ENCODE measurements at places on chromosomes 5 and 9. TPM values are rescaled to one million over a fixed set of nuclear protein-coding genes. Genes with fewer than 3 reads are reported as not detected.

The TPRN gene
- total RNA-seq, result 20.7 TPM

The HARS2 gene
- total RNA-seq, result 47.5 TPM

The NOXA1 gene
- total RNA-seq, result 15.3 TPM

The SHISAL2B gene
- 0.51 TPM for total RNA-seq

The SET gene
- 563 TPM for total RNA-seq

The ANKRD34B gene
- total RNA-seq, result 0.17 TPM

The WDR38 gene
- total RNA-seq, result not detected

The LCN15 gene
- not detected for total RNA-seq

The SPINK7 gene
- total RNA-seq, result not detected

The NTRK2 gene
- 4.7 TPM for total RNA-seq

The SH2D3C gene
- total RNA-seq, result 2.6 TPM

The CNTNAP3 gene
- total RNA-seq, result 1.6 TPM

- DNase-seq, result no peak
Observed at GRCh38 chr5:177600508-177601018, 631 bp downstream of the B4GALT7 start.

- DNase-seq, result no peak
Observed at GRCh38 chr9:110520120-110520701, 59.3 kb downstream of the SVEP1 start.

DNA sequence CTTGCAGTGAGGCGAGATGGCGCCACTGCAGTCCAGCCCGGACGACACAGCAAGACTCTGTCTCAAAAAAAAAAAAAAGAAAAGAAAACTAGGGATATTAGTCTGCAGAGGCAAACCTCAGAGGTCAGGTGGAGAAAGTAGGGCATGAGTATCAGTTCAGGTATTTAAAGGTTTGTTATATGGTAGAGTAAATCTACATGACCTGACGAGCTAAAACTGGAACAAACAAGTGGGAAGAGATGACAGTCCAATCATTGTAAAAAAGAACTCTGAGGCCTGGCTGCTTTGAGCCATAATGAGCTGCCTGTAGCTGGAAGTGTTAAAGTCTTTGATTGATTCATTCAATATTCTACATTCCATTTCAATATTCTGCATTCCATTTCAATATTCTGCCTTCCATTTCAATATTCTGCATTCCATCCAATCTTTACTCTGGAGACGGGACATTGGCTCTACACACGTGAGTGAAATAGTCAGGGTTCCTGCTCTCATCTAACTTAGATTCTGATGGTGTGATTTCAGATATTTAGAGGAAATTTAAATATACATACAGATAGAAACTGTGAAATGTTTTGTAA is 28.9 kb upstream of the GRAMD2B start:
- DNase-seq, result no peak

DNA sequence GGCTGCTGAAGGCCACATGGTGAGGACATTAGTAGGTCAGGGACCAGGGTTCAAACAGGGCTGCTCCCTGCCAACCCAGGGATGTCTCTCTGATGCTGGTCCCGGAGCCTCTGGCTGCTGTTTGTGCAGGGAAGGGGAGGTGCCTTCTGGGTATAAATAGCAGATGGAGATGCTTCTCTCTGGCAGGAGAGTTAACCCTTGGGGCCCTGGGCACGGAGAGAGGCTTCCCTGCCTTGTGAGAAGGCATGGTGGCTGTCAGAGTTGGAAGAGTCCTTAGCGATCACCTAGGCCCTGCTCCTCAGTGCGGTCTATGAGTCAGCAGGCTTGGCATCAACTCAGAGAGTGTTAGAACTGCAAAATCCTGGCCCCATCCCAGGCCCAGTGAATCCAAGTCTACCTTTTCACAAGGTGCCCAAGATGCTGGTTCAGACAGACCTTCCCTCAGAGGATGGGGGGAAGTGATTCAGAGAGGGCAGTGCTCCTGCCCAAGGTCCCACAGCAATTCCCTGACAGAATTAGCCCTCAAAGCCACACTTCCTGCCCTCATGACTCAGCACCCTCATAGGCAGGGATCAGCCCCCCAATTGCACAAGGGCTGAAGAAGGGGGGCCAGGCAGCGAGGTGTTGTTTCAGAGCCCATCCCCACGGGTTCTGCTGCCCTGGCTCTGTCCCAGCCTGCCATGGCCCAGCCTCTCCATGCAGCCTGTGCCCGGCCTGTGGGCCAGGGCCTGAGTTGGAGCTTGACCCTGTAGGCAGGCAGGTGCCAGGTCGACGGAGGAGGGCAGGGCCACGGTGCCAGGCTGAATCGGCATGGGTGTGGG is 25.6 kb downstream of the CAMK2A start:
- no peak for DNase-seq

DNA sequence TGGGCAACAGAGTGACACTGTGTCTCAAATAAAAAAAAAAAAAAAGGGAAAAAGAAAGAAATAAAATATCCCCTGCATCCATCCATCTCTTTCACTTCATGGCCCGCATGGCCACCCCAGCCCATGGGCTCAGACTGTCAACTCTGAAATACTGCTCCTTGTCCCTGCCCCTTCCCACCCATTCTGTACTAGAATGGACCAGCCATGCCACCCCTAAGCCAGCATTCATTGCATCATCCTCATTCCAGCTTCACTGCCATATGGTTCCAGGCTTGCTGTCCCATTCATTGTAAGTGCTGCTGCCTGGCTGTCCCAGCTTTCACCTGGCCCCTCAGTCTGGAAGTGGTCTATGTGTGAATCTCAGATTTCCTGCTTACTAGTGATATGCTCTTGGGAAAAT is 46.2 kb downstream of the SPRY4 start:
- DNase-seq, result no peak

DNA sequence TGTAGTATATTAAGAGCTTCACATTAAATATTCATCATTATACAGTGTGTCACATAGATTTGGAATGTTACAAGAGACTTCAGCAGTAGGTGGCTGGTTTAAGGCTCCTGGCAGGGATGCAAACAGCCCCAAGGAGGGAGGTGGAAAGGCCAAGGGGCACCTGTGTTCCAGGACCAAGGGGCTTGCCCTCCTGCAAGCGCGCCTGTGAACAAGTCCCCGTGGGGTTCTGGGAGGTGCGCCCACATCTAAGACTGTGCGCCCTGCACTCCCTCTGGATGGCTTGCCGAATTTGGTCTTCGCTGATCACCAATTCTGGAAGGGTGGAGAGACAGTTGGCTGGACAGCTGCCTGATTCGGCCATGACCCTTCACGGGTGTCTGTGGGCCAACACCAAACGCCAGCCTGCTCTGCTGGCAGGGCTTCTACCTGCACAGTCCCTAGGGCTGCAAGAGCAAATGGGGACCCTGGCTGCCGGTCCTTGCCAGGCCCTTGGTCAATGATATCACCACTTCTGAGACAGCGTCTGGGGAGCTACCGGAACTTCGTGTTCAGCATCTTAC is 12.1 kb upstream of the SLC25A51 start:
- no peak for DNase-seq

GRCh38 chr5:81751836-81752643 is 1.1 kb upstream of the SSBP2 start:
- no peak for DNase-seq

- DNase-seq, result no peak
Observed at GRCh38 chr9:34684816-34685215, 6.3 kb downstream of the CCL19 start.

- no peak for DNase-seq
Observed at GRCh38 chr5:158145827-158146226, 286.9 kb upstream of the CLINT1 start.

DNA sequence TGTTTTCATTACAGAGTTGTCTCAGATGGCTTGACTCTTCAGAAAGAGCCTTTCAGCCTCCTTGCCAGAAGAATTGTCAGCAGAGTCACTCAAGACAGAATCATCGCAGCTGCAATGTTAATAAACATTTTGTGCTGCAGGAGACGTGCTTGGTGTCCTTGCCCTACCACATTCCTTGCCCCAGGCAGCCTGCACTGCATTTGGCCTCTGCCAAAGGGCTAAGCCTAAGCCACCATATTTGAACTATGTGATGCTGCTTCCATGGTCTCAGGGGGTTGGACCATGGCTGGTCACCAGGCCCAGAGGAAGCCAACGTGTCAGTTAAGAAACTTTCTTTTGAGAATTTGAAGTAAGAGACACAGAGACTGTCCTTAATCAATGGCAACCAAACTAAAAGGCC is 145.4 kb downstream of the ACTL7B start:
- DNase-seq, result no peak

DNA sequence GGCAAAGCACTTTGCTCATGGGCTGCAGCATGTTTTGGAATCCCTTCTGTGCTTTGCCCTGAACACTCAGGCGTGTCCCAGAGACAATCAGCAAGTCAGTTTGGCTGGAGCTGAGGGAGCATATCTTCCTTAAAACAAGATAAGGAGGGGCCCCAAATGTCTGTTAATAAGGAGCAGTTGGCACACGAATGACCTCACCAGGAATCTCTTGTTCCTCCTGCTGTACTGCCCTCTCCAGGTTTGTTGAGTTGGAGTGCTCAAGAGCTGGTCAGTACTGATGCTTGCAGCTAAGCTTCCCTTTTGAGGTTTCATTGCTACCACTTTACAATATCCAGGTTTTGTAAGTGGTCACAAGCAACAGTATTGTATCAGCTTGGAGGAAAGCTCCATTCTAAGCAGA is 101.3 kb upstream of the EGFLAM start:
- DNase-seq, result no peak

DNA sequence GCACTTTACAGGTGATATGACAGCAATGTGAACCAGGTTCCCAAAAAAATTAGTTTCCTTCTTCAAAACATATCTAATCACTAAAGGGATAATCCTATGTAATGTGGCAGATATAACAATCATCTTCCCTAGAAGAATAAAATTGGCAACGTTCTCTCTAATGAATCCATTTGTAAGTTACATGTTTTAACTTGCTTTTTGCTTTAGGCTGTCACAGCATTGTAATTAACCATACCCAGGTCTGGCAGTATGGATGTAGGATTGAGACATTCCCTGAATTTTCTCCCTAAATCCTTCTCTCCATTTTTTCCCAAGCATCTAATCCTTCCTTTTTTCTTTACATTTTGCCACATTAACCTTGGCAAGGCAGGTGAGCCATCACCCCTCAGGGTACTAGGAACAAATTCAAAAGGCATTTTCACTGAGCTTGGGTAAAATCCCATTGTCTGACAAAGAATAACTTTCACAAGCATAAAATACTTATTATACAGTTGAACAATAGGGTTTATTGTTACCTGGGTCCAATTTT is 548.3 kb downstream of the SEMA5A start:
- no peak for DNase-seq

DNA sequence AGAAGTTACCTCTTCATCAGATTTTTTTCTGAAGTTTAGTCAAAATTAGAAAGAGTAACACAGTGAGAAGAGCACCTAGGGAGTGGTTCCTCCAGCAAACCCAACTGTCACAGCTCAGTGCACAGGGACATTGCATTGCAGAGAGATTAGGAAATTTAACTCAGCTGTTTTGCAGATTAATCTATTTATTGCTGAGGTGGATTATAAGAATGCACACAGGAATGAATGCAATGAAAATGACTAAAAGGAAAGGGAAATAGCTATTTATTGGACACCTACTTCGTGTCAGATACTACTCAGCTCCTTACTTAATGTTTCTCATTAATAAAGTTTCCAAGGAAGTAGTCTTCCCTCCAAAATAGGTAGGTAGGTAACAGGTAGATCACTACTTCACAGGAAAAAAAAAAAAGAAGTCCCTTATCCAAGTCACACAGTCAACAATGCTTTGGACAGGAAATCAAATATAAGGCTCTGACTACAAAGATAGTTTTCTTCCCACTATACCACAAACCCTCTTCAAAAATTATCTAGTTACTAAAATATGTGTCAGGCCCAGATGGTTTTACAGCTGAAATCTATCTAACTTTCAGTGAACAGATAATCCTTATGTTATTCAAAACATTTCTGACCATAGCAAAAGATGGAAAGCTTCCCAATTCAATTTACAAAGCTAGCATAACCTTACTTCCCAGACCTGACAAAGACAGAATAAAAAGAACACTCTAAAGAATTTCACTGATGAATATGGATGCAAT is 442.2 kb upstream of the MPDZ start:
- no peak for DNase-seq

DNA sequence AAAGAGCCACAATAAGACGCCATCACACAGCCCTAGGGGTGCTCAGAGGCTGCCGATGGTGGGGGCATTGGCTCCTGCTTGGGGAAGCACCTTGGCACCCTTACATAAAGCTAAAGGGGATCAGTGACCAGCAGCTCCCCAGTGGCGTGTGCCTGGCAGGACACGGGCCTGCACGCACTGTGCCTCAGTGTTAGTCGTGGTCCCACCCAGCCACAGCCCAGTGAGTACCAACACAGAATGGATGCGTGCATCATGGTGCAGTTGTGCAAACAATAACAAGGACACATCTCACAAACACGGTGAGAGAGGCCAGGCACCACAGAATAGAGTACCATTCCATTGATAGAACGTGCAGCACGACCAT is 103.2 kb downstream of the WNK2 start:
- DNase-seq, result no peak

DNA sequence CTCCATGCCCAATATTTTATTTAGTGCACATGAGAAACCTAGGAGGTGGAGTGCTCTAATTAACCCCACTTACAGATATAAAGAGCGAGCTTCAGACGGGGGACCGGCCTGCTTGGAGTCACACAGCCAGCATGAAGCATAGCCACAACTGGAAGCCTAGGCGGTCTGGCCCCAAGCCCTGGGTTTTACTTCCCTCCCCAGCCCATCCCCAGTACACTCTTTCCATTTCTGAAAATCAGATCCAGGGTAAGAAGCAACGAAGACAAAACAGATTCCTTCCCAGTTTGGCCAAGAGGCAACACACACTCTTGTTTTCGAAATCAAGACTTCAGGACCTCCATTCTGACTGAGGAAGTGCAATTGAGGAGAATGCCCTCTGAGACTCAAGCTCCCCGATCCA is 27.1 kb downstream of the KCNMB1 start:
- DNase-seq, result no peak

GRCh38 chr5:93873211-93873736 is 131.9 kb upstream of the POU5F2 start:
- DNase-seq, result no peak

DNA sequence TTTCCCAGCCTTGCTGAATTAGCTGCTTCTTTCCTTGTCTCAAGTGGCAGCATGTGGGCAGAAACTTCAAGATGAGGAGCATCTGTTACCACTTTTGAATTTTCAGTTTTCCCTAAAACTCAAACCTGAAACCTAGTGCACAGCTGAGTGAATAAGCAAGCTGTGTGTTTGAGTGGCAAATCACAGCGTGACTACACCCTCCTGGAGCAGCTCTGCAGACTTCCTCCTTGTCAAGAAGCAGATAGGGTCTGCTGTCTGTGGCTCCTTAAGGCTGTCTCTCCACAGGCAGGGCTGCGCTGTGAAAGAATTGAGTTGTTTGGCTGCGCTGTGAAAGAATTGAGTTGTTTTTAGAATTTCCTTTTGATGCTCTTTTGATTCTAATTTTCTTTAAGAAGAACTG is 179.7 kb upstream of the HAPLN1 start:
- DNase-seq, result no peak

DNA sequence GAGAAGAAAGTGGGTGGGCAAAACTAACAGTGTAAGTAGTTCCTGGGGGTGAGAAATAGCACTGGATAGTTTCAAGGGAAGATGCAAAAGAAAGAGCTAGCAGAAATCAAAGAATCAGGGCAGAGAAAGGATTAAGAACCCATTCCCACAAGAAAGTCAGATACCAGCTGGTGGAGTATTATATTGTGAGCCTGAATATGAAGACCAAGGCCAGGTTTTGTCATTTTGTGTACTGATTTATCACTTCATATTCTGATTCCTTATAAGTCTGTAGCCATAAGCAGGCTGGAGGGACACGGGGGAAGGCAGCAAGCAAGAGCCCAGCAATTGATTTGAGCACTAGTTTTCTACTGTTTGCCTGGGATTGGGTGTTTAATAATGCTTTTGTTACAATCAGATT is 80.2 kb downstream of the FREM1 start:
- DNase-seq, result no peak

GRCh38 chr5:130109152-130109551 is 204.9 kb downstream of the CHSY3 start:
- no peak for DNase-seq

- DNase-seq, result no peak
Observed at GRCh38 chr9:35899021-35899420, 7.0 kb upstream of the HRCT1 start.
